ENCODE measurements at places on chromosomes 1 and 21. TPM values are rescaled to one million over a fixed set of nuclear protein-coding genes. Genes with fewer than 3 reads are reported as not detected.

MIXL1 gene
- total RNA-seq: not detected

DRAXIN gene
- not detected for total RNA-seq

NOS1AP gene
- 2.4 TPM for total RNA-seq

CELA3A gene
- total RNA-seq: not detected

EPHA8 gene
- not detected for total RNA-seq

GPR89A gene
- 15.2 TPM for total RNA-seq

MSH4 gene
- total RNA-seq: 0.12 TPM

CD1B gene
- total RNA-seq: not detected

AMPD1 gene
- total RNA-seq: not detected

TRAF5 gene
- 2.1 TPM for total RNA-seq
